ENCODE measurements at places on chromosomes 2 and 18.

DNA sequence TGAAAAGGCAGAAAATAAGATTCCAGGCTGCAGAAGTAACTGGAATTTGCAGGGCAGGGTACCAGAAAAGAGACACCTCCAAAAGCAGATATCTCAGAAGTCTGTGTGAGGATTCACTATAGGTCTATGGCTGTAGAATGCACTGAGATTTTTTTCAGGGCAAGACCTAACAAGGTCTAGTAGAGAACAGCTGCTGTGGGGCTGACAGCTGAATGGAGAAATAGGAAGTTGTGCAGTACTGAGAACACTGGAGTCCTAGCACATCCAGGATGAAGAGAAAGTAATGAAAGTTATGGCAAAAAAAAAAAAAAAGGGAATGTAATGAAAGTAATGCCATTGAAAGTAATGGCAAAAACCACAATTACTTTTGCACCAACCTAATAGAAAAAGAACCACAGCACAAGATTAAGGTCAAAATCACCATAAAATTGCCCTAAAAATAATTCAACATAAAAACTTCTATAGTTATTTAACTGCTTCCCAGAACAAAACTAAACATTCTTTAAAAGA is 57.3 kb downstream of the CPO start:
- no peak for DNase-seq

GRCh38 chr2:38586931-38587330 is 15.8 kb downstream of the HNRNPLL start:
- DNase-seq = no peak

- no peak for DNase-seq
These were observed 24.8 kb downstream of the DYNC1I2 start for GRCh38 chr2:171712051-171712450.

DNA sequence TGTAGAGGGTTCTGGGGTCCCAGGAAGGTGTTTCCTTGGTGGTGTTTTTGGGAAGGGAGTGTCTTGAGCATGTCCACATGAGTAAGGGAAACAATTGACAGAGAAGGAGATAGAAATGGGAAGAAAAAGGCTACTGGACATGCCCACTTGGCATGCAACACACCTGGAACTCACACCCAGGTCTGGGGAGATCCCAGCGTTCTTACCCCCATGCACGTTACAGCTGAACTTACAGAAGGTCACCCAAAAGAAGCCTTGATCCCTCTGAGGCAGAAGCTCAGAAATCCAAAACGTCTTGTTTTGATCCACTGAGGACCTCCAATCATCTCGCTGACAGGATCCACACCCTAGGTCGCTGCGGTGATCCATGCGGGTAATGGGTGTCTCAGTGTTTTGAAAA is 142.0 kb downstream of the ZNF516 start:
- DNase-seq = no peak

DNA sequence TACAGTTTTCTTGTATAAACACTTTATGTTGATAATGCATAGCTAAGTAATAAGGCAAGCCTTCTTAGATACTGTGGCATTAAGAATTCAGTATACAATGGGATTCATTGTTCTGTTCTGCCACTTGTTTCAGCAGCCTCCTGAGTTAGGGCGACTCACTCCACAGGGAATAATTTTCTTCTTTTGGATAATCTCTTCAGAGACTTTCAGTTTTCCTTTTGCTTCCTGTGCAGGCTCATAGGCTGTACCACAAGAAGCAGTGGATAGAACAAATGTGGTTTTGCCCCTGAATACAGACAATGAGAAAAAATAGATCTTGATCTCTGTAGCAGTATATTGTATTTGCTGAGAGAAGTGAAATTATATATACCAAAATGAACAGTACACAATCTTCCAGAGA is 298.0 kb downstream of the ZNF407 start:
- DNase-seq = no peak

DNA sequence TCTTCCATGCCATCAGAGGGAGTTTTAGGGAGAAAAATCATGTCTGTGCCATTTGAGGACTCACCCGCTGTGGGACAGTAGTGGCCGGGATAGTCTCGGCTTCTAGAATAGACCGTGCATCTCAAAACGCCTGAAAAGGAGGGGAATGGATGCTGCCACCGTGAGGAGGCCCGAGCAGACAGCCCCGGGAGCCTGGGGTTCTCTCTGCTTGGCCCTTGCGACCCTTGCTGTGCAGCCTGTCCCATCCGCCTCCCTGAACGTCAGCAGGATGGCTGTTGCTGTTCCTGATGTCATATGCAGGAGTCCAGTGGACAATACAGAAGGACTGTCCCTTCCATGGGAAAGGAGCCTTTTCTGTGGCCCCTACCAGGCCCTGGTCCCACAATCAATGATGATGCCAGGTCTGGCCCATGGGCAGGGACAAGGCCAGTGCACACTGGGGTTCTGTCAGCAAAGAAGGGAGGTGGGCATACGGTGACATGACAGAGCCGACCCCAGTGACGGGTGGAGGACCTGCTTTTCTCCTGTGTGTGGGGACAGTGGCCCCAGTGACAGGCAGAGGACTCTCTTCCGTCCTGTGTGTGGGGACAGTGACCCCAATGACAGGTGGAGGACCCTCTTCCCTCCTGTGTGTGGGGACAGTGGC is 58.8 kb downstream of the ACKR3 start:
- no peak for DNase-seq

DNA sequence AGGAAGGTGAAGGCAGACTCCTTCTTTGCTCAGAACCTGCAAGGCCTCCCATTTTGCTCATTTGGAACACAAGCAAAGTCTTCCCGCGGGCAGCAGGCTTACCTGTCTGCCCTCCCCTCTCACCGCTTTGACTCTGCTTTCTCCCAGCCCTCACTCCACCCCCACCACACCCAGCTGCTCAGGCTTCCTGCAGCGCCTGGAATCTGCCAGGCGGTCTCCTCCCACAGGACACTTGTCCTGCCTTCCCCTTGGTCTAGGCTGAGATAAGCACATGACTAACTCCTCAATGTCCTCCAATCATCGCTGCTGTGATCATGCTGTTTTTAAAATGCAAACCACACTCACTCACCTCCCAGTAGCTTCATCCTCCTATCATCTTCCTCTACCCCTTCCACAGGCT is 430.0 kb downstream of the ZNF516 start:
- no peak for DNase-seq

DNA sequence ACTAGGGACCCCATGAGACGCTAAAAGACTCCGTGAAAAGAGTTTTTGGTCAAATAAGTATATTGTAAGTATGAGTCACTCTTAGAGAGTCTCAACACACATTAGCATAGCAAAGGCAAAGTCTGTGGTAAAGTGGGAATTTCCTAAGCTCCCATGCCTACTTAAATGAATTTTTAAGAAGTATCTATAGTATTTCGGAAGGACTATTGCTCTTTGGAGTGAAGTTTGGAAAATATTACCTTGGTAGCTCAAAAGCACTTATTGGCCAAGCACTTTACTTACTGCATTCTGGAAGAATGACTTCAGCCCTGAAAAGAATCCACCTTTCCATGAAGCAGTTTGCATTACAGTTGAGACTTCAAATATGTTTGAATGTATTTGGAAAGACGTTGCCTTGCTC is 57.1 kb downstream of the CAVIN2 start:
- no peak for DNase-seq

DNA sequence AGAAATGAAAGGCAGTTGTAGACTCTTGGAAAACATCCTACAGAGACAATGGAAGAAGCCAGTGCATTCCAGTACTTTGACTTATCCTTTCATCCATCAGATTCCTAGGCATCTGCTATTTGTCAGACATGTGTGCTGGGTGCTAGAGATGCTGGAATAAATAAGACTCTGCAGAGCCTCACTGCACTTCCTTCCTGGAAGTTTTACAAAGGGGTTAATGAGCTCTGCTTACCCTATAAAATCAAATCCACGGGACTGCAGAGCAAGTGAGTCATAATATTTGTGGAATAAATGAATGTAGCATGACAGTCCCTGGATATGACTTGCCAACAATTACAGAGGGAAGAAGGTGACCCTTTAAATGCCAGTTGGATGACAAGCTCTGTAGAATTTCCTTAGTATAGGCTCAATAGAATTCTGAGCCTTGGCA is 52.7 kb upstream of the NPAS2 start:
- DNase-seq = no peak

GRCh38 chr2:43210467-43211303 is 15.7 kb downstream of the ZFP36L2 start:
- DNase-seq = peak; percentile 44

DNA sequence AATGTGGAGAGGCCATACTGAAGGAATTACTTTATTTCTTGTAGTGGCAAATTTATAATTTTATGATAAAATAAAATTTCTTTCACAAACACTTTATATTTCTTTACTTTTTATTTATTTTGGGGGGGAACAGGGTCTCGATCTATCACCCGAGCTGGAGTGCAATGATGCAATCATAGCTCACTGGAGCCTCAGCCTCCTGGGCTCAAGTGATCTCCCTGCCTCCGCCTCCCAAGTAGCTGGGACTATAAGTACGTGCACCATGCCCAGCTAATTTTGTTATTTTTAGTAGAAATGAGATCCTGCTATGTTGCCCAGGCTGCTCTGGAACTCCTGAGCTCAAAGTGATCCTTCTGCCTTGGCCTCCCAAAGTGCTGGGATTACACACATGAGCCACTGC is 59.6 kb downstream of the SOS1 start:
- no peak for DNase-seq

GRCh38 chr18:59343926-59344325 is 15.1 kb downstream of the LMAN1 start:
- no peak for DNase-seq

DNA sequence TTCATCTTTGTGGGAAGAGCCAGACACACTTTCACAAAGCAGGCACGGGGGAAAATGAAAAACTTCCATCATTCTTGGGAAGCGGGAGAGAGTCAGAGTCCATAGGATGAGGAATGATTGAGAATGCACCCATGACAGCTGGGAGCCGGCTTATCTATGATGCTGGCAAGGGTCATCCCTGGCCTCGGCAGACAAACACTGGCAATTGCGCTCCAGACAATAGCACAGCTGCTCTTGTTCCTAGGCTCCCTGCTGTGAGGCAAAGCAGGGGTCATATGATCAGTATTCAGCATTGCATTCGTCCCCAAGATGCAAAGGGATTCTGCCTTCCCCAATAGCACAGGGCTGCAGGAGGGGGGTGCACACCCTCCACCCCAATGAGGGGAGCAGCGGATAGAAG is 33.0 kb downstream of the CYRIA start:
- no peak for DNase-seq

- no peak for DNase-seq
These were observed 49.6 kb downstream of the CPS1 start for GRCh38 chr2:210606001-210606400.

GRCh38 chr18:69239849-69240674 is 160.6 kb upstream of the DOK6 start:
- DNase-seq = no peak

- no peak for DNase-seq
These were observed 62.7 kb upstream of the TAF1B start for GRCh38 chr2:9780368-9781130.

DNA sequence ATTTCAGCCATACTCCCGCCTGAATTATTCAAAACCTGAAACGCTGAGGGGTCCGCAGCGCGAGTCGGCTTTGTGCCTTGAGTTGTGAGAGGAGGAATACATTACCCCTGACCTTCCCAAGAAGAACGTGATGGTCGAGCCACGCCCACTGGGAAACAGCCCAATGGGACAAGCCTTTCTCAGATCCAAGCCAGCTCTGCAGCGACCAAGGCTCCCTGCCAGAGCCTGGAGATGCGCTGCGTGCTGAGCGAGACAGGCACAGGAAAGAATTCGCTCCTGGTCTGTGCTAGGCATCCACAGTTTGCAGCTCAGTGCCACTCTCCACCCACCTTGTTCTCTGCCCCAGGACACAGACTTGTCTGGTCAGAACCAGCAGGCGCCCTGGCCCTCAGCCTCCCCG is 74.1 kb upstream of the GLI2 start:
- DNase-seq = peak; percentile 28

GRCh38 chr2:237283131-237283928 is 130.6 kb downstream of the COL6A3 start:
- no peak for DNase-seq

All from nucleus accumbens (tissue), 56 donors.